Stimulated activated CD8-positive, alpha-beta memory T cell treated with anti-CD3 and anti-CD28 coated beads, Interleukin-15, amount 100 ng/mL, for 24 hours (primary cell): ENCODE measurements at places on chromosomes 13 and 19.

DNA sequence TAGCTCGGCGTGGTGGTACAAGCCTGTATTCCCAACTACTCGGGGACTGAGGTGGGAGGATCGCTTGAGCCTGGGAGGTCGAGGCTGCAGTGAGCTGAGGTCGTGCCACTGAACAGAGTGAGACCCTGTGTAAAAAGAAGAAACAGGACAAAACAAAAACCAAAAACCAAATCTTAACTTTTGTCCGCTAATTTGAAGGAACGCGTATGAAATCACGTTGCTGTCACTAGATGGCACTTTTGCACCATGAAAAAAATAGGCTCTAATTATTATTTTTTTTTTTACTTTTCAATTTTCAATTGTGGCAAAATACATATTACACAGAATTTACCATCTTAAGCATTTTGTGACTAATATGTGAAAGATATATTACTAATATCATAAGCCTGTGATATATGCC, 17.6 kb upstream of the ZNF835 start:
- no peak for DNase-seq

DNA sequence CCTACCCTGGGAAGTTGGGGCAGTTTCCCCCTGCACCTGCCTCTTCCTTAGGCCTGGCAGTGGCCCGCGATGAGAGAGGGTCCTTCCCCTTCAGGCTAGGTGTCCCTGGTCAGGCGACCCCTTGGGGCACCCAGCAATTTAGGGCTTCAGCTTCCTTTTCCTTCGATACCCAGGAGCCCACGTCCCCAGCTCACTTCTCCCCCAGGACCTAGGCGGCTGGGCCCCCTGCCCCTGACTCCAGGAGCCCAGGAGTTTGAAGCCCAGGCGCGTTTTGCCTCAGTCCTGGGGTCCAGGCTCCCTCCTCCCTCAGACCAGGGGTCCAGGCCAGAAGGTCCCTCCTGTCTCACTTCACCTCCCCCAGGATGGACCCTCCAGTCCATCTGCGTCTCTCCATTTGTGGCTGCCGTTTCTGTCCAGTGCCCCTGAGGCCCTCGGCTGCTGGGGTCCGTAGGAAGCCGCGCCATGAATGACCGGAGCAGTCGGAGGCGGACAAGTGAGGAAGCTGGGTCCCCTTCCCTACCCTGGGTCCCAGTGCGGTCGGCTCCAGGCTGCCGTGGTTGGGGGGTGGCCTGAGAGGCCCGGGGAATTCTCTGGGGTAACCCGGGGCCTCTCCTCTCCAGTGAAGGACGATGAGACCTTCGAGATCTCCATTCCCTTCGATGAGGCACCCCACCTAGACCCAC, 714 bp downstream of the CCDC106 start:
- DNase-seq, result no peak

GRCh38 chr13:78610381-78610883, 7.1 kb upstream of the POU4F1 start:
- DNase-seq, result no peak

DNA sequence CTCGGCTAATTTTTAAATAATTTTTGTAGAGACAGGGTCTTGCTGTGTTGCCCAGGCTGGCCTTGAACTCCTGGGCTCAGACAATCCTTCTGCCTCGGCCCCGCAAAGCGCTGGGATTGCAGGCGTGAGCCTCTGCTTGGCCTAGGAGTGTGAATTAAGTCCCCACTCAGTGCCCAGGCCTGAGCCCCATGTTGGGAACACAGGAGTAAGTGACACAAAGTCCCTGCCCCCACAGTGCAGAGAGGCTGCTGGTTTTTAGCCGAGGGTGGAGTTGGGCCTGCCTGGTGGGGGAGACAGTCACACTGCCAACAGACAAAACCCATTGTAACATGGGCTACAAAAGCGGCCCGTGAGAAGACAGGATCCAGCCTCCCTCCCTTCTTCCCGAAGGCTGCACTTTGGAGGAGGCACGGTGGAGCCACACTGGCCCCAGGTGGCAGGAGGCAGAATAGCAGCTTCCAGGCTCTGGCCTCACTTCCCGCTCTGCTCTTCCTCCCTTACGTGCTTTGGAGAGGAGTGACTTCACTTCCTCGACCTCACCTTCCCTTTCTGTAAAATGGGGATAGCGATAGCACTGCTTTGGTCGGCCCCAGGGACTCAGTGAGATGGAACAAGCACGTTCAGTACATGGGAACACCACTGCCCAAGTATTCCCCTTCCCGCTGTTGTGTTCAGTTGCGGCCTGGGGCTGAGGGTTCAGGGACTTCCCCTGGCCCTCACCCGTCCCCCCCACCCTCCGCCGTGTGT, 15.2 kb upstream of the EHD2 start:
- no peak for DNase-seq

GRCh38 chr13:37446503-37446902, 152.1 kb downstream of the POSTN start:
- no peak for DNase-seq

GRCh38 chr19:43337737-43338136, 15.7 kb upstream of the CD177 start:
- DNase-seq, result no peak

GRCh38 chr13:45700971-45701900, 884 bp upstream of the CBY2 start:
- DNase-seq, result no peak

DNA sequence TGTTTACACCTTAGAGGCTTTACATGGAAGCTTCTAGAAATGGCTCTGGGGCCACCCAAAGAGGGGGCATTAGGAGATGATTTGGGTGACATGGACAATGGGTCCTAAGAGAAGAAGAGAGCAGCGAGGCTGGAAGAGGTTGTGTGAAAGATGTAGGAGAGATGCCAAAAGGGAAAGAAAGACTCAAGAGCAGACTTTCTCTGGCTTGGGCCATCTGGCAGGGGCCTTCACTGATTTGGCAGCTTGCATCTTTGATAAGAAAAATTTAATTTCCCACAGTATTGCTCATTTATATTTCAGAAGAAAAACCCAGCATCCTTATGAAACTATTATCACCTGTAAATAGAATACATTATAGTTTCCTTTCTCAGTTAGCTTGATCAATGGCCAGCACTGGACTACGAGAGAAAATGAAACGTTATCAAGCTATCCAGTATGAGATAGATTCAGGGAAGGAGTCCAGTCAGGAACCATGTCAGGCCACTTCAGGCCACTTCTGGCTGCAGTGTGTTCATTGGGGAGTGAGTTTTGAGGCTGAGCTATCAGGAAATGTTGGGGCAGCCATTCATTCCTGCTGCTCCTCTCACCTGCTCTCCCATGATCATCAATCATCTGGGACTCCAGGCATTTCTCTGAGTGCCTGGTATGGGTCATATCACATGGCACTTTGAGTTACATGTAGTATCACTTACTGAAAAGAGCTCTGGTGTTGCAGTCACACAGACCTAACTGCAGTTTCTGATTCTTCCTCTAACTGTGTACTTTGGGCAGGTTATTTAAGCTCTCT, 10.3 kb downstream of the SCEL start:
- DNase-seq, result no peak

GRCh38 chr19:5025027-5025426, 56.1 kb downstream of the KDM4B start:
- DNase-seq, result no peak

DNA sequence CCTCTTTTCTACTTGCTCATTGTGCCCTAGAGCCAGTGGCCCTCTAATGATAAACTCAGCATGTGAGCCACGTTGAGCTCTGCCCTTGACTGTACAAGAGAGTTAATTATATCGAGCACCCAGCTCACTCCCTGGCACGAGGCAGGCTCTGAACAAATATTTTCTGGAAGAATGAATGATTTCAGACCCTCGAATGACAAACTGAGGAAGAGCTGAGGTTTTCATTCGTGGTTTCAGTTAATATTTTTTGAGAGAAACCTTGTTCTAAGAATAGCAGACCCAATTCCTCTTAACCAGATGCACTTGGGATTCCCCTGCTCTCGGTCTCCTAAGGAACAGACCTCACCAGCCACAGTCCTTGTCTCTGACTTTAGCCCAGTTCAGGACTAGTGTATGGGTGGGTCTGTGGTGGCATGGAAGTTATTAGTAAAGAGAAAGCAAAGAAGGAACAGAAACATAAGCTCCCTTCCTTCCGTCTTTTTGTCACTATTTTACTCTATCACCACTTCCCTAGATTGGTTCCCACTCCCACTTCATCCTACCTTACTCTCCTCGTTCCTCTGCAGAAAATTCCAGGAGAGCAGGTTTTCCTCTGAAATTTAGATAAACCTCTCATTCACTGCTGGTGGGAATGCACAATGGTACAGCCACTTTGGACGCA, 22.1 kb upstream of the WDFY2 start:
- no peak for DNase-seq

DNA sequence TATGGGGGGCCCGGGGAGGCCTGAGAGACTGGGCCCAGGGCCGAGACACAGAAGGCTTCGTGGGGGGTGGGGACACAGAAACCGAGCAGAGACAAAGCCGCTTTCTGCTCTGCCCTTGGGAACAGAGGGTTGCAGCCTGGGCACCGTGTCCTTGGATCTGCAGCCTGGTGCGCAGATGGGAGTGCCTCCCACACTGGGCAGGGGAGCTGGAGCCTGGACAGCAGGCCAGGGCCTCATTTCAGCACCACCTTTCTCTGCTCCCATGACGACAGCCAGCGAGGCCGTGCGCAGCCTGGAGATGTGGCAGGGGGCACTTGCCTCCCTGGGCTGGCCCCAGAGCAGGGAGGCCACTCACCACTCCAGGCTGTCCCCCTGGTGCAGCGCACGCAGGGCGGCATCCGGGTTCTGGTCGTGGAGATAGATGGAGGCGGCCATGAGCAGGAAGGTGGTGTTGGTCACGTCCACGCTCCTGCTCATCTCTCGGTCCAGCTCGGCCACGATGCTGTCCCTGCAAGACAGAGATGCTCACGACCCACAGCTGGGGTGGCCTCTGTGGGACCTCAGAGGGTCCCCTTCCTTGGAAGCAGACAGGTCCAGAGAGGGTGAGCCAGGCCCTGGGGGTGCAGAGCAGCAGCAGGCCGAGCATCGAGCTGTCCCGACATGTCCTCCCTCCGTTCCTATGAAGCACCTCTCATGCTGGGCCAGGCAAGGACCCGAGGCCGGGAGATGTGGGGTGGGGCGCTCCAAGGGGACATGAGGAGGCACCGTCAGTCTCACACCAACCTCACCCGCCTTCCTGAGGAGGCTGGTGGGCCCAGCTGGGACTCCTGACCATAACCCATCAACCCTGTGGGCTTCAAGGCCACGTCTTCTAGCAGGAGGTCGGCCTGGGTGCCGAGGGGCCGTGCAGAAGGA, 10.9 kb upstream of the CERS1 start:
- no peak for DNase-seq

- DNase-seq, result peak; percentile 45
Measured at GRCh38 chr19:6772028-6772865, at the start of gene VAV1. Gene VAV1 (plus strand): TSS chr19:6772708. CDS start chr19:6772808, 100 bp downstream.

DNA sequence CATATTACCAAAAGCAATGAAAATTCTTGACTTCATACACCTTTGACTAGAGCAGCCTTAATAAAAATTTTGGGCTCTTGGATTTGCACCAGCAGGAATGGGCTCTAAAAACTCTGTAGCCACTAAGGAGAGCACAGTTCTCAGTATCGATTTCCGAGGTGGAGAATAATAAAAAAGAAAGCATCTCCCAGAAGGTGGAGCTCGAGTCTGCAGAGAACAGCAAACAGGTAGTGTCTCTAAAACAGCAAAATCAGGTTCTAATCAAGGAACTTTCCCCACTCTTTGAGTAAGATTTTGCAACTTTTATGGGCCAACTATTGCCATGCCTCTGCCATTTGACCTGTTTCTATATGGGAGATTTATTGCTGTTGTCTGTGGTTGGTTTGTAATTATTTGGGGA, 258.7 kb upstream of the GPC6 start:
- no peak for DNase-seq
